Mesothelial cell of epicardium (in vitro differentiated cells): ENCODE measurements at places on chromosomes 1 and 21. TPM values are rescaled to one million over a fixed set of nuclear protein-coding genes. Genes with fewer than 3 reads are reported as not detected.
A peak's percentile ranks its signal among the peaks of the same experiment; 100 is the strongest.

The SPOCD1 gene
- total RNA-seq = 0.75 to 1.3 TPM (median 1.0 TPM) in 3 replicates

The LYPLA2 gene
- 75.5 to 79.1 TPM (median 76.3 TPM) in 3 replicates for total RNA-seq

DNA sequence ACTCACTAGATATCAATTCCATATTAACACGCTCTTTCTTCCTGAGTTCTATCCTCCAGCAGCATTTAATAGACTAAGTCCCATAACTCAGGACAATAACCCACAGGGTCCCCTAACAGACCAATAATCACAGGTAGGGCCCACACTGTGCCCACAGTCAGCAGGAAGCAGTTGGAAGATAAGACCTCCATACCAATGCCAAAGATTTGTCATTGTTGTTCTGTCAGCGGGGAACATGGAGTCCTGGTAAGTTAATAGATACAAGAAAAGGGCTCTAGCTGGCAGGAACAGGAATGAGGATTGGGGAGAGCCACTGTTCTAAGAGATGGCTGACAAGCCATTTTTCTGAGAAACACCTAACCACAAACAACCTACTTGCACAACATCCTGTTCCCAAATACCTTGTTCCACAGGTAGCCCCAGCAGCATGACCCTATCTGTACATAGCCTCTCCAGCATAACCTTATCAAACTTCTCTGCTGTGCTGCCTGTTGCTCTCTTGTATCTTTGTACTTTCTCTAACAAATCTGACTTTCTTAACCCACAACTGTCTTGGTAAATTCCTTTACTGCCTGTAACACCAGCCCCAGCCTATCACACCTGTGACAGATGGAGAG lies 142.0 kb upstream of the KCNJ15 start:
- H3K27ac ChIP-seq = no peak overlapping the region
- no peak for DNase-seq
- H3K4me3 ChIP-seq = no peak overlapping the region
- H3K4me1 ChIP-seq = no peaks in the 10 kb centered on the region

DNA sequence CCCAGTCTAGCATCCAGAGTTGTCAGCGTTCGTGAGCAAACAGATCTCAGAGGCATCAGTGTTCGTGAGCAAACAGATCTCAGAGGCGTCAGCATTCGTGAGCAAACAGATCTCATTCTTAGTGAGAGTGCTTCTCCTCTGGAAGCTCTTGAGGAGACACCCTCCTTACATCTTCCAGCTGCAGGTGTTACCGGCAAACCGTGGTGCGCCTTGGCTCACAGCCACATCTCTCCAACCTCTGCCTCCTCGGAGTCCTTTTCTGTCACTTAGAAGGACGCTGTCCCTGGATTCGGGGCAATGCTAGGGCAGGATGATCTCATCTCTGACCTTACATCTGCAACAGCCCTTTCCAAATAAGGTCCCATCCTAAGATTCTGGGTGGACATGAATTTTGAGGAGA lies 14.6 kb upstream of the UMODL1 start:
- no peak overlapping the region for H3K4me3 ChIP-seq
- H3K27ac ChIP-seq = no peak overlapping the region
- H3K36me3 ChIP-seq = no peaks in the 10 kb centered on the region

DNA sequence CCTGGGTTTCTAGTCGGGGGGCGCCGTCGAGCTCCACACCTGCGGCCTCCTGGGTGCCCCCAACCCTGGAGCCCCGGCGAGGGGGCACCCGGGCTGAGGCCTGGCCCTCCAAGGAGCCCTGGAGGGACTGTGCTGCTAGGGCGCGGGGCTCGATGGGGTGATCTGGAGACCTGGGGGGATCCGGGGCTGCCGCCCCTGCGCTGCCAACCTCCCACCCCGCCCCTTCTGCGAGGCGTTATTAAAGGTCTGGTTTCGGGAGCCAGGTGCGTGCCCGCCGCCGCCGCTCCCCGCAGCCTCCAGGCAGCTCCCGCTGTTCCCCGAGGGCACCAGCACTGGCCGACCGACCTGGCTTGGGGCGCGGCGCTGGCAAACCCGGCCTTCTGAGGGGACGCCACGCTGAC lies 746 bp upstream of the POFUT2 start:
- peak; percentile 48 for DNase-seq
- H3K4me3 ChIP-seq = peak overlapping the region; percentile 59
- no peak overlapping the region for H3K27ac ChIP-seq
- H3K4me1 ChIP-seq = peaks cover 36% of the 10 kb centered on the region
- H3K36me3 ChIP-seq = peaks cover 11% of the 10 kb centered on the region
- no peaks in the 10 kb centered on the region for H3K27me3 ChIP-seq

DNA sequence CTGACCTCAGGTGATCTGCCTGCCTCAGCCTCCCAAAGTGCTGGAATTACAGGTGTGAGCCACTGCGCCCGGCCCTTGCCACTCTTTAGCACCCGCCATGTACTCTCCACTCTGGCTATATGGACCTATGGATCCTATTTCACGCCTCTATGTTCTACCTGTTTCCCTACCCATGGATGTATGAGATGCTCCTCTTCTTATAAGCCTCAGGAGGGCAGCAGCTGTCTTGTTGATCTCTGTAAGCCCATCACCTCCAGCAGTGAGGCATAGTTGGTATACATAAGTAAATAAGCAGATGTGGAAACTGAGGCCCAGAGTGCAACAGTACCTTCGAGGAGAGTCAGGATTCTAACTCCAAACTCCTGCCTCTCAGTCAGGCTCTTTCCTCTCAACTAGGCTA lies 24.7 kb upstream of the ARTN start:
- no peak overlapping the region for H3K27ac ChIP-seq
- no peak overlapping the region for H3K4me3 ChIP-seq

DNA sequence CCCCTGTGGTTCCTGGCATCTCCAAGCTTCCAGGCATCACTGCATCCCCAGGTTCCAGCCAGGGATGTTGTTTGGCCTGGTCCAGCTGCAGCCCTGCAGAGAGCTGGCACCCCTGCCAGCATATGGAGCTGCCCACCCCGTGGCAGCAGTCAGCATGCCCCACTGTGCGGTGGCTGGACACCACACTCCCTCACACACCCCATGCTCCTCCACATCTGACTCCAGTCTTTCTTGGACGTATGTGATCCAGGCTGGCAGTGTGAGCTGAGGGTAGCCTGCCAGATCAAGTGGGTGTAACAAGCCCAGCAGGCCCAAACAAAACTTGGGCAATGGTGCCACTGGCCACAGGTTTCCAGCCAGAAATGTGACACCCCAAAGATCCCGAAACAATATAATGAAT lies 620.4 kb downstream of the RWDD3 start:
- H3K27me3 ChIP-seq = no peaks in the 10 kb centered on the region
- H3K4me3 ChIP-seq = no peak overlapping the region
- H3K4me1 ChIP-seq = no peaks in the 10 kb centered on the region

DNA sequence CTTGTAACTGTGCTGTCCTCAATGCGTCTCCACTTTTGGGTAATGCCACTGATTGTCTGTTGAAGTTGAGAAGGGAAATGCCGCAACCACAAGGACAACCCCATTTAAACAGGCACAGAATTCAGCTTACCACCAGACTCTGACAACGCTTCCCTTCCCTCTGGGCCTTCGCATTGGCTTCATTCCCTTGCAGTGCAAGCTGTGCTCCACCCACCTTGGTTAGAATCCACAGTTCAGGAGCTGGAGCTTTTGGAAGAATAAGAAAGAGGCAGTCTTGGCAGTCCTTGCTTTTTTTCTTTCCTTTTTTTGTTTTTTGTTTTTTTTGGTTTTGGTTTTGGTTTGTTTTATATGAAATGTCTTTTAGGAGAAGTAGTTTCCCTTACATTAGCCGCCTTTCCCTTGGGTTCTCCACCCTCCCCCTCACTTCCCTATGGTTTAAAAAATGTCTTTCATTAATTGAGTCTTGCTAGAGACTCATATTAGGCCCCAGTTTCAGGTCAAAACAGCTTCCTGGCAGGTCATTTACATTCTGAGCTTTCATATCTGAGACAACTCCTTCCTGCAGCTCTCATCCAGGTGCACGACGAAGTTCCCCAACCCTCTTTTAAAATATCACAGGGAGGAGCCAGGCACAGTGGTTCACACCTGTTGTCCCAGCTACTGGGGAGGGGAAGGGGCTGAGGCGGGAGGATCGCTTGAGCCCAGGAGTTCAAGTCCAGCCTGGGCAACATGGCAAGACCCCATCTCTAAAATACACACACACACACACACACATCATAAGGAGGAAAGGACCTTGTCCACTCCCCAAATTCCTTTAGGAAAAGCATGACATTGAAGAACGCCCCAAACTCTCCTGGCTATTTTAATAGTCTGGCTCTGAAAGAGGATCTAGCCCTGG lies 20.7 kb upstream of the LAX1 start:
- H3K4me1 ChIP-seq = peaks cover 10% of the 10 kb centered on the region
- no peaks in the 10 kb centered on the region for H3K27me3 ChIP-seq
- DNase-seq = no peak
- no peak overlapping the region for H3K4me3 ChIP-seq
- H3K27ac ChIP-seq = peak overlapping the region; percentile 89
- peaks cover 37% of the 10 kb centered on the region for H3K36me3 ChIP-seq

- no peaks in the 10 kb centered on the region for H3K36me3 ChIP-seq
- H3K4me3 ChIP-seq = no peak overlapping the region
- peaks cover 9% of the 10 kb centered on the region for H3K27me3 ChIP-seq
- no peak overlapping the region for H3K27ac ChIP-seq
- DNase-seq = no peak
Measured at GRCh38 chr1:240217403-240217802, 125.7 kb downstream of the FMN2 start.
